Activated CD8-positive, alpha-beta memory T cell treated with anti-CD3 and anti-CD28 coated beads, Interleukin-2, amount 50 U/mL, for 4 hours (primary cell): ENCODE measurements at places on chromosomes 2 and 18.

GRCh38 chr2:225995796-225996461 is 596.4 kb downstream of the NYAP2 start:
- no peak for DNase-seq

DNA sequence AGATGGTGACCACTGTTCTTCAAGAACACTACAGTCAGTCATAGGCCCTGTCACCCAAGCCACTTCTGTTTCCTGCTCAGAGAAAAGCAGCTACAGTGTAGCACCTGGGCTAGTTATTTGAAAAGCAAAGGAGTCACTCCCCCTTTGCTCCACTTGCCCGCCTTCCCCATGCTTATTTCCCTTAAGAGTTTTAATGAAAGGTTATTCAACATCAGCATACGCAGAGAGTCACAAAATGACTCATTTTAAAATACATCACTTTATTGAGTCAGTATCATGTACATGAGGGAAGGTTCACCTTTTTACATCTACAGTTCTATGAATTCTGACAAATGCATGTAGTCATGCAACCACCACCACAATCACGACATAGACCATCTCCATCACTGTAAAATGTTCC is 71.3 kb downstream of the TNFRSF11A start:
- DNase-seq, result no peak

DNA sequence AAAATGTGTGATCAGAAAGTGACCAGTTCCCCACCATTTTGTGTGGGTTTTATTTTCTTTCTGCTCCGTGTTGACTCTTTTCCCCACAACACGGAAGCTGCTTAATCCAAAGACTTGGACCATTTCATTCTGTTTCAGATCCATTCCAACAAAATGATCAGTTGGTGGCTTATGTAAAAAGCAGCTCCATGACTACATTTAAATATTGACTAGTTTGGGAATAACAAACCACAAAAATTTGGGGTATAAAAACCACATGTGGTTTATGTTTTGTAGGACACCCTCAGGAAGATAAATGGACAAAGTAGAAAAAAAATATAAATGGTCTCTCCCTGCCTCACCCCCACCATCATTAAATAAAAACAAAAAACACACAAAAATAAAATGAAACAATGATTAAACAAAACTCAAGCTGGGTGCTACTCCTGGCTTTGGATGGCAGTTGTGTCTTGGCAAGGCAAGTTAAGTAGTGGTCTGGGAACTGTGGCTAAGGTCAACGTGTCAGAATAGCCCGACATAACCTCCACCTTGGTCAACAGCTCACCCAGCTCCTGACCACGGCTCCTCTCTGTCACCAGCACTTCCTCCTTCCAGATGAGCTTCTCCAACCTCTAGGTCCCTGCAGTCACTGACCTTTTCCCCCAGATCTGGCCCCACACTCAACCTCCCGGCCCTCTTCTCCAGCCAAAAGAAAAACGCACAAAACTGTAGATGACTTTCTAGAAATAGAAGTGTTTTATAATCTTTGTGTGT is 12.8 kb upstream of the WIPF1 start:
- DNase-seq, result no peak

GRCh38 chr2:216406826-216407225 is 5.5 kb upstream of the SMARCAL1 start:
- no peak for DNase-seq

DNA sequence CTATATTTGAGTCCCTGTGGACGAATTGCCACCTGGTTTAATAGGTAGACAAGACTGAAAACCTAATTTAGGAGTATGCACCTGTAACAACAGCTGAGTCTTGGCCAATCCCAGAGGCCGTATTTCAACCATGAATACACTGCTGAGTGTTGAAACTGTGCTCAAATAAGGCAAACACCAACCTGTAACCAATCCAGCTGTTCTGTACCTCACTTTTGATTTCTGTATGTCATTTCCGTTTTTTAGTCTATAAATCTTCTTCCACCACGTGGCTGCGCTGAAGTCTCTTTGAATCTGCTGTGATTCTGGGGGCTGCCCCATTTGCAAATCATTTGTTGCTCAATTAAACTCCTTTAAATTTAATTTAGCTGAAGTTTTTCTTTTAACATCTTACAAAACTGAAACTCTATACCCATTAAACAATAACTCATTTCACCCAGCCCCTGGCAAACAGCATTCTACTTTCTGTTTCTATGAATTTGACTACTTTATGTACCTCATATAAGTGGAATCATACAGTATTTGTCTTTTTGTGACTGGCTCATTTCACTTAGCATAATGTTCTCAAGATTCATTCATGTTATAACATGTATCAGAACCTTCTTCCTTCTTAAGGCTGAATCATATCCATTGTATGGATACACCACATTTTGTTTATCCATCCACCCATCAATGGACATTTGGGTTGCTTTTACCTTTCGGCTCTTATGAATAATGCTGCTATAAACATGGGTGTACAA is 7.5 kb upstream of the YPEL5 start:
- DNase-seq, result peak; percentile 19

- DNase-seq, result no peak
These were observed 21.6 kb upstream of the TEX51 start for GRCh38 chr2:126877041-126877440.

DNA sequence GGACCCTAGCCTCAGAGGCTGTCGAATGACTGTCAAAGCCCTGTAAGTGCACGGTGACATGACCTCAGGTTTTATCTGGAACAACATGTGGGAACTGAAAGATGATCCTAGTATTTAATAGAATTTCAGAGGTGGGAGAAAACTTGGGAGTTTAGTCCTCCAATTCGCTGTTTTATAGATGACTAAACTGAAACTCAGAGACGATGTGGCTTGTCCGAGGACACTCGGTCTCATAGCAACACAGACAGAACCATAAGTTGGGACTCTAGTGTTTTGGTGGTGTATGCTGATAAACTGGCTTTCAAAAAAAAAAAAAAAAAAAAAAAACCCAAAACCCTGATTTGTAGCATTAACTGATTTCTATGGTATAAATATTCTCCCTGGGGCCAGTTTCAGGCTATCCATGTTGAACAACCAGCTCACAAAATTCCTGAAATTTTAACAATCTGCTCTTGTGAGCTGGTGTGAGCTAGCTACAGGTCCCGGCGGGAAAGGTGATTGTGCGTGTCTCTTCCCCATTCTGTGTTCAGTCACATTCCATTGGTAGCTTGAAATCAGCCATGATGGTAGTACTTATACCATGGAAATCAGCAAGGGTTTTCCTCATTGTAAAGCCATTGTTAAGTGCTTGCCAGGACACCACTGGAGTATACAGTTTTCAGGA is 195.5 kb upstream of the EPAS1 start:
- DNase-seq, result no peak

- DNase-seq, result no peak
These were observed 404.7 kb upstream of the CDH2 start for GRCh38 chr18:28581521-28582071.

DNA sequence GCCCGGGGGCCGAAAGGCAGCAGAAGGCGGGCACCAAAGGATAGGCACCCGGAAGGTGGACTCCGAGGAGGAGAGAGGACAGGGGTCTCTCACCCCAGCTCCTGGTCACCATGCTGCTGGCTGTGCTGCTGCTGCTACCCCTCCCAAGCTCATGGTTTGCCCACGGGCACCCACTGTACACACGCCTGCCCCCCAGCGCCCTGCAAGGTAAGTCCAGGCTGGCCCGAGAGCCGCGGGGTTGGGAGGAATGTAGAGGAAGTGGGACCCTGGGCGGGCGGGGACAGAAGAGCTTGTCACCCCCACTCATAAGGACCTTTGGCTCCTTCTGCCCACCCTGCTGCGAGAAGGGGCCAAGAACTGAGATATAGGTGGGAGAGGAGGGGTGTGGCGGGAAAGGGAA is 301 bp downstream of the PRSS56 start:
- no peak for DNase-seq

- DNase-seq, result no peak
These were observed 78.9 kb downstream of the AAK1 start for GRCh38 chr2:69564604-69565003.

DNA sequence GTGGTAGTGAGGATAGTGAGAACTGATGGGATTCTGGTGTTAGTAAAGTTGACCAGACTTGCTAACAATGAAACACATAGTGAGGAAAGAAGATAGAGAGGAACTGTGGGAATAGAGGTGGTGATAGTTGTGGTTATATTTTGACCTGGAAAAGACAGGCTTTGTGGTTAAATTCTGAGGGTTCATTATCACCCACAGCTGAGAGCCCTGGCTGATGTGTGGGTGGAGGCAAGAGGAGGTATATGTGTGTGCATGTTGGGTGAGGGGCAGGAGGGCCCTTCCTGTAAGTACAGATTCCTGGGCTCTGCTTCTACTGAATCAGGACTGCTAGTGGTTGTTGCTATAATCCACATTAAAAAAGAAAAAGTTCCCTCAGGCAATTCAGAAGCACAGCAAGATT is 26.2 kb upstream of the TMEM163 start:
- DNase-seq, result no peak

GRCh38 chr2:226601881-226602662 is 197.5 kb downstream of the IRS1 start:
- DNase-seq, result no peak

- DNase-seq, result no peak
These were observed 42.4 kb downstream of the BIRC6 start for GRCh38 chr2:32399221-32399620.

DNA sequence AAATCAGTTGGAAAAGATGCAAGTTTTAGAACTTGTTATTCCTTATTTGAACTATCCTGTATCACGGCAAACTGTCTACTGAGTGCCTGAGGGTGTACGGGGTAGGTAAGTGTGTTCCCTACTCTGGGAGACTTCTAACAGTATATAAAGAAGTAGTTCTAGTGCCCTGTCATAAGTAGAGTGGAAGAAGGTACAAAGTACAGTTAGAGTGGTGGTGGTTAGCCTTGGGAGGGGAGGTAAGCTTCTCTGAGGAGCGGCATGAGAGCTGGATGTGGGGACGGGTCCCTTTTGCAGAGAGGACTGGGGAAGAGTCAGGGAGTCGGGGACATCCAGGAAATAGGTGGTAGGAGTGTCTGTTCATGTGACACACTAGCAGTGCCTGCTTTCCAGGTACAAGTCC is 48.5 kb downstream of the DGKD start:
- DNase-seq, result no peak

DNA sequence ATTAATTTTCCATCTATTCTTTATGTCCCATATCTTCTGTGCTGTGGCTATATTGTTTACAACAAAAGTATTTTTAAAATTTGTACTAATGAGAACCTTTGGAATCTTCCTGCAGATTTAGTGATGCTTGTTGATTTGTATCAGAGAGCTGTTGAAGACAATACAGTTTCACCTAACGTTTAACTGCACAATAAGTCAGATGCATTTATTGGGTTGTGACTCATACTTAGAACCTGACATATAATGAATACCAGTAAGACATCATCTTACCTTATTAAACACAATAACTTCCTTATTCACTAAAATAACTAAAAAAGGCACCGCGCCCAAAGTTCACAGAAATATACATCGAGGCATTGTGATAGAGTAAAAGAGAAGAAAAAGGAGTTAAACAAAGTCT is 43.8 kb upstream of the IL1R1 start:
- no peak for DNase-seq

DNA sequence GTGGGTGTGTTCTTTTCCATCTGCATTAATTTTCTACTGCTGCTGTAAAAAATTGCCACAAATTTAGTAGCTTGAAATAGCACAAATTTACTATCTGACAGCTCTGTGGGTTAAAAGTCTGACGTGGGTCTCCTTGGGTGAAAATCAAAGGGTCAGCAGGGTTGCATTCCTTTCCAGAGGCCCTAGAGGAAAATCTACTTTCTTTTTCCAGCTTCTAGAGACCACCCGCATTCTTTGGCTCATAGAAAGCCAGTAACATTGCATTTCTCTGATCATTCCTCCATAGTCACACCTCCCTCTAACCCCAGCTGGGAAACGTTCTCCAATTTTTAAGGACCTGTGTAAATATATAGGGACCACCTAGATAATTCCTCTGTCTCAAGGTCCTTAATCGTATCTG is 128.8 kb downstream of the ATL2 start:
- DNase-seq, result no peak

DNA sequence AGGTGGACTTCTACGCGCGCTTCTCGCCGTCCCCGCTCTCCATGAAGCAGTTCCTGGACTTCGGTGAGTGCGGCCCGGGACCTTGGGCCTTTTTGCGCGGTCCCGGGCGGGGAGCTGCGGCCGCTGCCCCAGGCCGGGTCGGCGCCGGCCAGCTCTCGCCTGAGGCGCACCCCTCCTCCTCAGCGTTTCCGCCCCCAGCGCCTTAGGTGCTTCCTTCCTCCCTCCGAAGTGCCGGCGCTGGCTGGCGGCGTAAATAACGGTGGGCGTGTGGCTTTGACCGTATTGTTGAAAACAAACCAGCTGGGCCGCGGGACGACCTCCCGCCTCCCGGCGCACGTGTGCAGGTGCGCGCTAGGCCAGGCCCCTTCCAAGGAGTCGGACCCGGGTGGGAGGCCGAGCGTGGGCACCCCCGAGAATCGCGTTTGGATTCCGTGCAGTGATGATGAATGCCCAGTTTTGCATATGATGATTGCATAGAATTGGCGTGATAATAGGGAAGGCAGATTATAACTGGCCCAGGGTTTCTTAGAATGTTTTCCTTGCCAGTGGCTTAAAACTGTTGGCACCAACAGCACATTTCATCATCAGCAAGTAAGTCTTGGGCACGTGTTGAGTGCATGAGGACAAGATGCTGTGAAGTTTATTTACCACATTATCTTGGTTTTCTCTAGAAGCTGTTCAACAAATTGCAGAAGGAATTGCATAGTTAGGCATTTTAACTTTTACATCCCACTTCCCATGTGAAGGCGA is 569 bp downstream of the PDK1 start:
- DNase-seq, result peak; percentile 56

DNA sequence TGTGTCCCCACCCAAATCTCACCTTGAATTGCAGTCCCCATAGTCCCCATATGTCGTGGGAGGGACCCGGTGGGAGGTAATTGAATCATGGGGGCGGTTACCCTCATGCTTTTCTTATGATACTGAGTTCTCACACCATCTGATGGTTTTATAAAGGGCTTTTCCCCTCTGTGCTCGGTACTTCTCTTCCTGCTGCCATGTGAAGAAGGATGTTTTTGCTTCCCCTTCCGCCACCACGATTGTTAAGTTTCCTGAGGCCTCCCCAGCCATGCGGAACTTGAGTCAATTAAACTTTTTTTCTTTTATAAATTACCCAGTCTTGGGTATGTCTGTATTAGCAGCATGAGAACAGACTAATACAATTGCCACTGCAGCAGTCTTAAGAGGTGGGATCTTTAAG is 134.9 kb downstream of the LTBP1 start:
- DNase-seq, result no peak

DNA sequence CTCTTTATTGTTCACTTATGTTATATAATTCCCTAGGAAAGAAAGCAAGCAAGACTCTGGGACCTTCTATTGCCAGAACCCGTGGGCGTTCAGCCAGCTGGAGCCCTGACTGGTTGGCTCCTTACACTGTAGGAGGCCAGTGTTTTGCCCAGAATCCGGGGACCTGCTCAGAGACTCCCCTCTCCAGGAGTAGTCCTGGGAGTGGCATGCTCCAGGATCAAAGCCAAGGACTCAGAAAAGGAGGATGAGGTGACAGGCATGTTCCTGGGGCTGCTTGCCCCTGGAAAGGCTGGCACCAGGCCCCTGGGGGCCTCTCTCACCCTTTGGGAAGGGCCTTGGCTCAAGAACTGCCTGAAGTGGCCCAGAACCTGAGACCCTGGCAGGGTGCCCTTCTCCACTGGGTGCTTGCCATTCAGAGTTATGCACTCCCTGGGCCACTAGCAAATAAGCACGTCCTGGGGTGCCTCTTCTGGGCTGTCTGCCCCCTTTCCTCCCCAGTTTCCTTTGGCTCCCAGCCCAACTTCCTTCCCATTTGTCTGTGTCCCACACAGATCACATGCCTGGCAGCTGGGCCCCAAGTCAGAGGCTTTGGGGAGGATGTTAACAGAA is 19.6 kb upstream of the KIF3C start:
- no peak for DNase-seq

- DNase-seq, result no peak
These were observed 9.5 kb downstream of the HS1BP3 start for GRCh38 chr2:20641123-20641985.
